Dermis microvascular lymphatic vessel endothelial cell (primary cell): ENCODE measurements at places on chromosomes 4 and X.
A peak's percentile ranks its signal among the peaks of the same experiment; 100 is the strongest.

- DNase-seq: no peak
These were observed 49.3 kb downstream of the SORCS2 start for GRCh38 chr4:7241597-7242125.

DNA sequence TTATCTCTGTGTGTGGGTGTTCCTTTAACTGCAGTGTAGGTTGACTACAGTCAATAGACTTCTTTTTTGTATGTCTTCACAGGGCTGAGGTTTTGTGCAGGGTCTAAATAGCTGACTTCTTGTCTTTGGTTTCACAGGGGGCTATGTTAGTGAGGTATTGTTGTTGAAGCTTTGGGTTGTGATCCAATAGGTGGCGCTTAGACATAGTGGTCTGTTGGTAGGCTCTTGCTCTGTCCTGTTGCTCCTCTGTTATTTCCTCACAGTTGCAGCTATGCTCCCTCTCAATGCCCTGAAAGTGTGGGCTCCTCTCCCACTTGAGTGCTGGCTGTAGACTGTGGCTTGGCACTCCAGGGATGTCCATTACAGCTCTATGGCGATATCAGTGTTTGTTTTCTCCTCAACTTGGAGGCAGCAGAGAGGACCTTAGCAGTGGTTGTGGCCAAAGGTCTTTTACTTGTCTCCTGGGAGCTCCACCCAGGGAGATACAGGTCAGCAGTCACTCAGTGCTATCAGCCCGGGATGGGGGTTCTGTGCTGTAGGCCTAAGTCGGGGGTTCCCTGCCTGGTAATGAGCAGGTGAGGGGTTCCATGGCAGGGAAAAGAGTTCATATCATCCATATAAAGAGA lies 14.0 kb downstream of the POF1B start:
- no peak for DNase-seq

DNA sequence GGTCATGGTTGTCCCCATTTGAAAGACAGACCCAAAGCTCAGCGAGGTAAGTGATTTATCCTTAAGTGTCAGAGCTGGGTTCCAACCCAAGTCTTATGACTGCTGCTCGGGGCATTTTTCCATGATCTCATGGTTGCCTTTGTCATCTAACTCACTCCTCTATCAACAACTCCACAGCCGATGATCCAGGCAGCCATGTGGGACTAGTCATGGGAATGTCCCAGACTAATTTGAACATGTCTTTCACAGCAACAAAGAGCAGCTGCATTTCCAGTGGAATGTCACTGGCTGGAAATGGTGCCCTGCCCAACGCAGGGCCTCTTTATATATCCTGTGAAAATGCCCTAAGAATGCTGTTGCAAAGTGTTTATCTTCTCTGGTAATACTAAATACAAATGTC lies 284.8 kb upstream of the PPARGC1A start:
- DNase-seq: no peak

DNA sequence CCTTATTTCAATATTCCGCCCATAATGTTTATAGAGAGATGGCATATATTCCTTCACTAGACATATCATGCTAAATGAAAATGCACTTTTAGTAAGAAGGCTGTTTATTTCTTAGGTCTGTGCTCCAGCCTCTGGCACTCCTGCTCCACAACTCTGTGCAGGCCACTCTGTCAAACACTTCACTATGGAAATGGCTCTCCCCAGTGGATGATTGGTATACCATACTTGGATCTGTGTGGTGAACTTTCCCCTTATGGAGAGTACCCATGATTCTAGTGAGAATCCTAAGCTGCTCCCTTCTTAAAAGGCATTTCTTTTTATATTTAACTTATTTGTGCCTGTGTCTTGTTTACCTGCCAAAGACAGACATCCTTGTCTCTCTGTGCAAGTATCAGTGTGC lies 480.1 kb upstream of the GALNT7 start:
- no peak for DNase-seq

DNA sequence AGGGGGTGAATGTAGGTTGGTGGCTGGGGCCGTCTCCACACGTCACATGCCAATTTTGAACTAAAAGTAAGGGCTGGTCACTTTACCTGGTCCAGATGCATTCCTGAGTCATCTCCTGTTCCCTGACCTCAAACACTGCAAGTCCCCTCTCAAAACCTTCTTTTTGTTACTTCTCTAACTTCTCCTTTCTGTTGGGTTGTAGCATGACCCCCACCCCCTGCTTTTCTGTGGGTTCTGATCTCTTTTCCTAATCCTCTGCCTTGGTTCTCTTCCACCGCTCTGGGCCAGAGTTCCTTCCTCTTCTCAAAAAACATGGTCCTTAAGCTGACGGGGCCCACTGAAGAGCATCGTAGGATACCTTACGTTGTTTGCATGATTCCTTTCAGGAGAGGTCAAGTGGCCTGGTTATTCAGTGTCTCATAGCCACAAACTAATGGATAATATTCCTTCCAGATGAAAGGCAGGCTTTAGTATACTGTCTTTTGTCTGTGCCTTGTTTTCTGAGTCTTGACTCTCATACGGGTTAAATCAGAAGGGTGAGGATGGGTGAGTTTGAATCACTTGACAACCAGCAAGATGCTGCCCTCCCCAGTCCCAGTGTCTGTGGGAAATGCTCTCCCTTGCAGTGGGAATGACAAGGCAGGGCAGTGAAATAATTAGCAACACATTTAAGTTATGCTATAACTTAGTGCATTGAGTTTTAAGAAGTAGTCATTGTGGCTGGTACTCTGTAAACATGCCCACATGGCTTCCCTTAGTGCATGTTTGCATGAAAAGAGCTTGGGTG lies 15.1 kb downstream of the SMS start:
- DNase-seq: no peak

GRCh38 chr4:51906167-51906958 lies 63.4 kb downstream of the DCUN1D4 start:
- DNase-seq: peak; percentile 88
